ENCODE measurements at places on chromosomes 5 and 9.

DNA sequence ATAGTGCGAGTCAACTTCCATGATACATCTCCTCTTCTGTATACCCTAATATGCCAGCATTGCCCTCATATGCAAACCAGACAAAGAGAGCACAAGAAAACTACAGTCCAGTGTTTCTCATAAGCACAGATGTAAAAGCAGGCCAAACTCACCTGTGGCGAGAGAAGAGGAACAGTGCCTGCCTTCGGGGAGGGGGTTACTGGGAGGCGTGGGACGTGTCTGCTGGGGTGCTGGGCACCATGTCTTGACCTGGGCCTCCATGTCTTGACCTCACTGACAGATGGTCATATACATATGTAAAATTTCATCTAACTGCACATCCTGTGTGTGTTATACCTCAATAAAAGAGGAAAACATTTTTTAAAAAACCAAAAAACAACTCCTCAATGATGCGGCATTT, 159.3 kb upstream of the PPP1R26 start:
- no peak for DNase-seq

- DNase-seq: no peak
Measured at GRCh38 chr9:110115341-110115820, 92.6 kb downstream of the C9orf152 start.

DNA sequence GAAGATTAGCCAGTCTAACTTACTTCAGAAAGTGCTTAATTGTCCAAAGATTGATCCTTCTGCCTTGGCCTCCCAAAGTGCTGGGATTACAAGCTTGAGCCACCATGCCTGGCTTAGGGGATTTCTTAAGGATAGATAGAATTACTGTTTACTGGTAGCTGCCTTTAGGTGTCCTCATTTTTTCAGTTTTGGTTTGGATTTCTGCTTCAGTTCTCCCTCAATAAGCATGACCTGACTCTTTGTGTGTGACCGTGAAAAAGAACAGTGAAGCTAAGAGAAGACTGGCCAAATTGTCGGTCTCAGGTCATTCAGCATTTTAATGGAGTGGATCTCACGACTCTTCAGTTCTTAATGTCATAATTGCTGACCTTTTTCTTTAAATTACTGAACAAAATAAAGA, 22.9 kb upstream of the CMYA5 start:
- no peak for DNase-seq

DNA sequence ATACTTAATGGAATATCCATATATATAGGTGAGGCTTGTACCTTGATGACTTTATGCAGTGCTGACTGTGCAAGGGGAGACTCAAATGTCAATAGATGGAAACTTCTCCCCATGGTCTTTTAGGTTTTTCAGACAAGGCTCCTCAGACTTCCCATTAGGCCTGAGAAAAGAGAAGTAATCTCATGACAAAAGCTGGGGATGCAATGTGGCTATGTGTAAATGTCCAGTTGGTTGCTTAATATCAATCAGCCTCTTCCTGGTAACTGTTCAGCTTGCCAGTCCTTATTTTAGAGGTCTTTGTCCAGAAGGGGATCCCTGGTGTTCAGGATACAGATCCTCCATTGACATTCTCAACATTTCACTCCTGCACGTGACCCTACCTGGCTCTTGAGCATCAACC, 621.1 kb upstream of the CDH18 start:
- DNase-seq: no peak

DNA sequence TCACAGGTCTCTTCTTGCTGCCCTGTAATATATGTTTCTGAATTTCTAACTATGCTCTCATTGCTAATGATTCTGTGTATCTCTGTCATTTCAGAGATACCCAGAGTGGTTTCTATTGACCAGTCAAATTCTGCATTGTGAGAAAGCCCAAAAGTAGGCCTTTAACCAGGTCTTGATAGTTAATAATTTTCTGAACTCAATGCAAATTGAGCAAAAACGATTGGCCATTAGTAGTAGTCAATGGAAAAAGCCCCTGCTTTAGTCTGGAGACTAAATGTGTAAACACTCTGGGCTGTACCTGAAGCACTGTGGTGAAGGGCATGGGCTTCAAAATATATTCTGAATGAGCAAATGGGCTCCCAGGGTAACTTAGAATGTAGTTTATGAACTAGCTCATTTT, 307.6 kb downstream of the ARL15 start:
- DNase-seq: no peak

- no peak for DNase-seq
Measured at GRCh38 chr9:19999491-20000057, 210.7 kb upstream of the SLC24A2 start.

GRCh38 chr5:64980176-64980575, 211.4 kb downstream of the CWC27 start:
- DNase-seq: no peak

DNA sequence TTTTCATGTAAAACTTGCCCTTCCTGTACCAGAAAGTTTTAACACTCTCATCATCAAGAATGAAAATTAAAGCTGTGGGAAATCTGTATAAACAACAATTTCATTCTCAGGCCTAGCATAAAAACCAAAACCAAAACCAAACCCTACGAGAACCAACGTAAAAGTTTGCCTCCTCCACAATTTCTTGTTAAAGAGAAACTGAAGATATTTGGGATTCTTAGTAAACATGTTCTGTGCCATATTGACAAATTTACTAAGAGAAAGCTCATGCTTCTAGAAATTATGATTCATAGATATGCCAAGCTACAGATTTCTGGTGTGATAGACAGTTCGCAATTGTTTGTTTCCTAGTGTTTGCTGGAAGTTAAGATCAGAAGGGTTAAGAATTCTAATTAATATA, 801.0 kb upstream of the NUDT12 start:
- no peak for DNase-seq

DNA sequence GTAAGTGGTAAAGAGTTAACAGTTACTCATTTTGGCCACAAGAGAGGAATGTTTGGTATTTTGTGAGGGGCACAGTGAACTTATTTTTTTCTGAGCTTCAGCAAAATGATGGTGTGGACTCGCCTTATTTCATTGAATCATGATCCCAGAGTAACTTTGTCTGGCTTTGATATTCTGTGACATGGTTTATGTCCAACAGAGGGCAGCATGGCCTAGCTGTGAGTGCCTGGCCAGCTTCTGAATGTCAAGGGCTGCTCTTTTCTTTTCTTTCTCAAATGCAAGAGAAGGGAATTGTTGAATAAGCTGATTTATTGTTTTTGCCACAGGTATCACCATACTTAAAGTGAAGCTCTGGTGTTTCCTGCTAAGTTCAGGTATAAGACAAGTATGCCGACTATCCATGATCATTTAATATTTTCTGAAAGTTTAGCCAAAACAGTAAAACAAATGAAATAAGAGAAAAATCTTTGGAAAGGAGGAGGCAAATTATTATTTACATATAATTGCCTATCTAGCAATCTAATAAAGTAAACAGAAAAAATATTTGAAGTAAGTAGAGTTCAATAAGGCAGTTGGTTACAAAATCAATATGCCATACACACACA, 31.7 kb downstream of the MRPL22 start:
- DNase-seq: no peak

GRCh38 chr5:10297646-10298204, 10.0 kb downstream of the CMBL start:
- no peak for DNase-seq

- DNase-seq: no peak
Measured at GRCh38 chr9:13140843-13141592, 138.5 kb downstream of the MPDZ start.

- no peak for DNase-seq
Measured at GRCh38 chr9:113219969-113220368, 1.1 kb downstream of the FKBP15 start.

DNA sequence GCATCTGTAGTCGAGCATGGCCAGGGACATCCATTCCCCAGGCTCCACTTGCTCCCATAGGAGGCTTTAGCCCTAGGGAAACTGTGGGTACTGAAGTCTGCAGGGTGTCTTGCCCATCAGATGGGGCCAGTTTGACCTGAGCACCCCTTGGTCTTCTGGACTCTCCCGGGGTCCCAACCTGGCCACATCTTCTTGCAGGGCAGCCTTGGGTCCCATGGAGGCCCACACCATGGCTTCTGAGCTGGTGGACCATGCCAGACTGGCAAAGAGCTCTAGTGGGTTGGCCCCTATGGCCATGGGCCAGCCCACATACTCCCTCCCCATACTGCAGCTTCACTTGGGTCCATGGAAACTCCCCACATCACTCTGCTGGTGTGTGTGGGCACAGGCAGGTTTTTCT, 154.4 kb upstream of the PRLR start:
- DNase-seq: no peak

DNA sequence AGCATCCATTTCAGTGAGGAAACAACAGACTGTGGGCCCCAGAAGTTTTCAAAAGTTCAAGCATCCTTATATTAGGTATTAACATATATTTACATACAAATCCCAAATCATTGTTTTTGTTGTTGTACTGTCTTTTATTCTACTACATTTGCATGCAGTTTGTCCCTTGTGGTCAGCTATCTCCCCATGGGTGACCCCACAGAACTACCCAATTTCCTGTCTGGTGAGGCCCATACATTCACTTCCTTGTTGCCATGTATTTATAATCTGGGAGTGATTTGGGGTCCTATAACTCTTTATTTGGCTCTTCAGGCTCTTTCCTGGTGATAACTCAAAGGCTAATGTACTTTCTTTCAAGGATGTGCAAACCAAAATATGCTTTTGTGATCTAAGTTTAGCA, 3.3 kb upstream of the CD180 start:
- DNase-seq: no peak

- no peak for DNase-seq
Measured at GRCh38 chr9:114216081-114216480, 60.7 kb downstream of the COL27A1 start.

DNA sequence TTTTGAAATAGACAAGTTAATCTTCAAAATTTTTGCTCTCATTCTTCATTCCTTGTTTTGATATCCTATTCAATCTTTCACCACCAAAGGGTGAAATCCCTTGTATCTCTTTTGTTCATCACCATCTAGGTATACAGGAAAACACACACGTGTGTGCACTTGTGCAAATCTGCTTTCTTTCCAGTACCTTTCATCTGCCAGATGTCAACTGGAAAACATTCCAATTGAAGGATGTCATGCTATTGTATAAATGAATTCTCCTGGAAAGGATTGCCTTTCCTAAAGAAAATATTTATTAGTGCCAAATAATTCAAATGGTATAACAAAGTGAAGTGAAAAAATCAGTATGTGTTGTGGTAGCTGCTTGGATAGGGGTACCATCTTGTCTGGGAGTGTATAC, 123.7 kb downstream of the RANBP17 start:
- DNase-seq: no peak

GRCh38 chr9:32551276-32552051, 663 bp upstream of the SMIM27 start:
- DNase-seq: peak; percentile 43

GRCh38 chr5:59188419-59189225, 605.7 kb downstream of the RAB3C start:
- peak; percentile 18 for DNase-seq

DNA sequence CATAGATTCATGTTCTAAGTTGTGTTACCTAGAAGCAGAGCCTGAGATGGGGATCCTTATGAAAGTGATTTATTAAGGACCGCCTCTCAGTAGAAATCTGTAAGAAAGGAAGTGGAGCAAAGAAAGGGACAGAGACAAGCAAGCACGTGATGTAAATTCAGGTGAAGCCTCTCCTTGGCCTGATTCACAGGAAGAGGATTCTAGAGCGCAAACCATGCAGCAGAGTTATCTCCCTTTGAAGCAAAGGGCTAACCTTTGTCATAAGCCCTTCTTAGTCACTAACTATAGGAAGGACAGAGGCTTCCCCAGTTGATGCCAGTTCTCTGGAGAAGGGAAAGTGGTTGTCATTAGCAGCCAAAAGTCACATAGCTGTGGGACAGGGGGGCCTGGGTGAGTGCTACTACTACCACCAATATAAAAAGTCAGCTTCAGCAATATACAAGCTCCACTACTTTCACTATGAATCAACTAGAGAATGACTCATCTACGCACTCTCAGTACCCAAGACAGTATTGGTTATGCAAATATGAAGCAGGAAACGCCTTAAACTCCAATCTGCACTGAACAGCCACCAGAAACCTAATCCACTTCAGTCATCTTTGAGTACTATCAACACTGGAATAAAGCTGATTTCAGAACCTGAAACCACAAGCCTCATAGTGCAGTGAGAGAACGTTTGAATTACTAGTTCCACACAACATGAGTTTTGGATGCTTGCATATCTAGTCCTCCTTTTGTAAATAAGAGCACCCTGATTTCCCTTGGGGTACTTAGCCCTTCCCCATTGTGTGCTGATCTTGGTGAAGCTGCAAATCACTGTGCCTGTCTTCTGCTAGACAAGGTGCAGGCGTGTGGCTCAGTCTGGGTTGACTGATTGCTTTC, 162.7 kb downstream of the ZNF608 start:
- no peak for DNase-seq

- DNase-seq: no peak
Measured at GRCh38 chr5:97243353-97243752, 60.3 kb upstream of the RIOK2 start.

DNA sequence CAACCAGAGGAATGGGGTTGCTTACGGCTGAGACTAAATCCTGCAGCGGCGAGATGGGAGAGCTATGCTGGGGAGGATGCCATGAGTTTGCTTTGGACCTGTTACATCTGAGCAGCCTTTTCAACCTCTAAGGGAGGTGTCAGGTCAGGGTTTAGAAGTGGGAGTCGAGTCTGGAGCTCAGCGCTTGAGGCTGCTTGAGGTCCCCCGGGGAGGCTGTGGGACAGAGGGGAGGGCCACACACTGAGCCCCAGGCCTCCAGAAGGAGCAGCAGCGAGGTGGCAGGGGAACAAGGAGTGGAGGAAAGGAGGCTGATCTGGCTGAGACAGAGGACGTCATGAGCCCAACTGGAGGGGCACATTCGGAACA, 1.9 kb upstream of the QSOX2 start:
- DNase-seq: no peak

GRCh38 chr9:97980918-97981845, 2.0 kb upstream of the ANP32B start:
- DNase-seq: peak; percentile 18

DNA sequence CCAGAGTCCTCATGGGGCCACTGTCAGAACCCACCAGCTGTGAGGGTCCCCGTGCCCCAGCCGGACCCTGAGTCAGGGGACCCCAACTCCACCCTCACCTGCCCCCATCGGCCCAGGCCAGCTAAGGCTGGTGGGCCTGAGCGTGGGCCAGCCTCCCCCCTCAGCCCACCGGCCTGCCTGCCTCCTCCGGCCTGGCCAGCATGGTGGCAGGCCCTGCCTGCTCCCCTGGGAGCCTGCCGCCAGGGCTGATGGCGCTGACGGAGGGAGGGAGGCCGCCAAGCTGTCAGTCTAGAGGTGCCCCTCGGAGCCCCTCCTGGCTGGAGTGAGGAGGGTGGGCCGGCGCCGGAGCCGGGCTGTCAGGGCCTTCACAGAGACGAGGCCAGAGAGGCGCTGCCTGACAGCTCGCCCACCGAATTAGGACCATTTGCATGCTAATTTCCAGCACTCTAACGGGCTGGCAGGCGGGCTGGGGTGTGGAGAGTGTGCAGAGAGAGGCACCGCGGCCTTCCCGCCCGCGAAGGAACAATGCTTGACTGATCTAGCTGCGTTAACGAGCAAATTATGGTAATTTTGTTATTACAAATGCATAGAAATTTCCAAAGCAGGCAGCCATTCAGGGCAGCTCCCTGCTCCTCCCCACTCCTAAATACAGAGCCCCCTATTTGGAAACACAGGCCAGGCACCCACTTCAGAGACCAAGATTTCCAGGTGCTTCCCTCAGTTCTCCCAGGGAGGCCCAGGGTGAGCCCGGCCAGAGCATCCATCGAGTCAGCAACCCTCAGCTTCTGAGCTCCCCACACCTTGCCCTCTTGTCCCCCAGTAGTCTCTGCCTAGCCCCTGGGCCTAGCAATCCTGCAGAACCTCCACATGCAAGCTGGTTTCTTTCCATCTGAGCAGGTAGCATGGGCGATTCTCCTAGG, 169.3 kb downstream of the PAX5 start:
- DNase-seq: no peak

GRCh38 chr9:98185611-98186171, 6.7 kb downstream of the CORO2A start:
- no peak for DNase-seq
